Hematopoietic multipotent progenitor cell treated with erythropoietin and hydrocortisone succinate and interleukin-3 and kit ligand, for 17 days (in vitro differentiated cells): ENCODE measurements at places on chromosomes 2 and 18.

- DNase-seq: no peak
These were observed 320.1 kb downstream of the CYP26B1 start for GRCh38 chr2:71827524-71827901.

GRCh38 chr18:22106536-22107292 is 62.7 kb upstream of the GATA6 start:
- no peak for DNase-seq

DNA sequence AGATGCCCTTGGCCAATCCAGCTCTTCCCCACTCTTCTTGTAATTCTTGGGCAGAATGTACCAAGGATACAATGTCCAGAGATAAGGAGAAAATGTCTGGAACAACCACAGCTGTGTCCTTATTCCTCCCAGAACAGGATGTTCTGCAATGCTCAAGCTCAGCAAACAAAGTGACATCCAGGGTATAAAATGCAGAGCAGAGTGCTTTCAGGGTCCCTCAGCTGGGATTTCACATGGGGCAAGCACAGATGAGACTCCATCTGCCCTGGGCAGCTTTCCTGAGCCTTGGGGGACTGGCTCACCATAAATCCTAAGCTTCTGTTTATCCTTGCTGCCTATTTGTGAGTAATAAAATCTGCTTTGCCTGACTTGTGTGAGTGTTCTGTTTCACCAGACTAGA is 127.4 kb downstream of the VAPA start:
- DNase-seq: no peak

DNA sequence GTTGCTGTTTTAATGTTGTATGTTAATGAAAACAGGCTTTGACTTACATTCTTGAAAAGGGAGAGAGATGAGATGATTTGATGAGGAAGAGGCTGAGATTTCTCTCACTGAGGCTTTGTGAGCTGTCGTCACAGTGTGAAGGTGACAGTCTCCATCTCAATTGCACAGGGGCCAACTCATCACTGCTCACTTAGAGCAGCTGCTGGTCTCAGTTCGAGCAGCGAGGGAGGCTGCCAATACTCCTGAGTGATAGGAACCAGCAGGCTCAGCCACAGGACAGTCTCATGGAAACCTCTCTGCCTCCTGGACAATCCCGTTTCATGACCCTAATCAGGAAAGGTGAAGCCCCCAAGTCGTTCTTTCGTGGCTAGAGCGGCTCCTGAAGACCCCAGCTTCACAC is 170.7 kb upstream of the SOX11 start:
- no peak for DNase-seq

GRCh38 chr2:180063494-180064092 is 56.5 kb upstream of the CWC22 start:
- no peak for DNase-seq

DNA sequence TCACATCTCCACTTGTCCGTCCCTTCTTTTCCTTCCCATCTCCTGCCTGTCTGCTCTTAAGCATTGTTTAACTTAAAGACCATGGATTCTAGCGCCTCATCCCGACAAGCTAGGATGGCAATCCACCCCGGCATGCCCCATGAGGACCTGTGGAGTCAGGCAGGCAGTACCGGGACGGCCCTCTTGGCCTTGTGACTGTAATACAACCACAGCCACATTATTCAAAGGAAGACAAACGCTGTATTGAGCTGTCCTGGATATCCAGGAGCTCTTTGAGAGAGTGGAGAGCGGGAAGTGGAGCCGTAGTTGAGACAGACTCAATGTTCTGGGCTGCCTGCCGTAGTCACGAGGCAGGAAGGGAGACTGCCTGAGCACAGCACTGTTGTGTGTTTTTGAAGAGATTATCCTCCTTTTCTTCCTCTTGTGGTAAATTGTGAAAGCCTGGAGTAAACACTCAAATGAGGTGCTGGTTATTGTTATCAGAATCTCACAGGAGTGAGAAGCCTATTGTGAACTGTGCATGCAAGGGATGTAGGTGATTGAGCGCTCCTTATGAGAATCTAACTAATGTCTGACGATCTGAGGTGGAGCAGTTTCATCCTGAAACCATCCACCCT is 929.8 kb upstream of the CNTNAP5 start:
- no peak for DNase-seq

GRCh38 chr18:46810481-46811000 is 53.7 kb upstream of the ST8SIA5 start:
- no peak for DNase-seq

GRCh38 chr2:138440759-138441158 is 60.8 kb upstream of the SPOPL start:
- DNase-seq: no peak

DNA sequence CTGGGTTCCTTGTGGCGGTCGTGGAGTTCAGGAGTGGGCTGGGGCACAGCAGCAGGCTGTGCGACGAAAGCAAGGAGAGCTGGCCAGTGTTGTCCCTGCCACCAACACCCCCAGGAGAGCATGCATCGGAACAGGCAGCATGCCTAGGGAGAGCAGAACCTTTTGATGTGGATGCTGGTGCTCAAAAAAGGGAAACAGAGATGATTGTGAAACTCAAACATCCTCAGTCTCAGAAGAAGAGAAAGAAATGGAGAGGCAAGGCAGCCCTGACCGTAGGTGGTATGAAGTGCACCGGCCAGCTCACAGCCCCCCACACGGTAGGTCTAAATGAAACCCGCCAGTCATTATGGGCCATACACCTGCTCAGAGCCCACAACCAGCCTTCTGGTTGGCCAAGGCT is 253.4 kb downstream of the GBX2 start:
- no peak for DNase-seq

DNA sequence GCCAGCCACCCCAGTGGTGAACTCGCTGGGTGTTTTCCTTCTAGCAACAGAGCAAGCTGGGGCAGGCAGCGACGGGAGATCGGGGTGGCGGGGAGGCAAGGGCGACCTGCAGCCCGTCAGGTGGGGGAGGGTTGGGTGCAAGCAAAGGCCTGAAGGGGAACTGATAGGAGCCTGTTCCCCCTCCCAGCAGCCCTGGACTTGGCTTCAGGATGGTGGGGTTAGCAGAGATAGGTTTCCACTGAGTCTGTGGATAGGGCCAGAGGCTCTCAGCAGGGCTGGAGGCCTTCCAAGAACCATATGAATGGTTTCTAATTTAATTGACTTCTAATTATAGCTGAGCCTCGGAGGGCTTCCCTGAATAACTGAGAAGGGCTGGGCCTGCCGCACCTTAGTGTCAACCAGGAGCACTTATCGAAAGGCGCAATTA is 55.3 kb downstream of the EDAR start:
- no peak for DNase-seq

DNA sequence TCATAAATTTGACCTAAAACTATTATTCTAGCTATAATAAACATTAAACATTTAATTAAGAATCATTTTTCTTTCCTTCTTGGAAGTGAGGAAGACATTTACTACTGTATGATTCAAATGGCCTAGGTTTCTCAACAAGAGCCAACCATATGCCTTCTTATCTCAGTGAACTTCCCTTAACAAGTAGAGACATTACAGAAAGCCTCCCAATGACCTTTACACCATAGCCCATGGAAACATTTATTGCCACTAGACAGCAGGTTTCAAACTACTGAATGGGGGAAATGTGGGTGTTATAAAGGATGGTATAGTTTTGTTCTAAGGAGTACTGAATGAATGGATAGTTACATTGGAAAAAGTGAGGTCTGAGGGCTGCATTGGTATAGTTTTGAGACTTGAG is 349.4 kb upstream of the SPRED2 start:
- no peak for DNase-seq

DNA sequence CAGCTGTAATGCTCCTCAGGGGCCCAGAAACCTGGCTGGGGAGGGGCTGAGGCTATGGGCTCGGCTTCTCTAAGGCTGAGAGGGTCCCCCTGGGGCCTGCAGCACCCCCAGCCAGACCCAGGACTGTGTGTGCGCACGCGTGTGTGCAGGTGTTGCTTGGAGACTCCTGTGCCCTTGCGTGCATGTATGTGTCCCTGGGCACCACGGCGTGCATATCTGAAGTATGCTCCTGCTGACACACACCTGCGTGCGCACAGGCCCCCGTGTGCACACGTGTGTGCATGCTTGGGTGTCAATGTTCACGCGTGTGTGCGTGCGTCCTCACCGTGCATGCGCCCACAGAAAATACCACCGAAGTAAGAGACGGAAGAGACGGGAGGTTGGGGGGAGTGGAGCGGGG is 14.9 kb upstream of the ECEL1 start:
- no peak for DNase-seq

DNA sequence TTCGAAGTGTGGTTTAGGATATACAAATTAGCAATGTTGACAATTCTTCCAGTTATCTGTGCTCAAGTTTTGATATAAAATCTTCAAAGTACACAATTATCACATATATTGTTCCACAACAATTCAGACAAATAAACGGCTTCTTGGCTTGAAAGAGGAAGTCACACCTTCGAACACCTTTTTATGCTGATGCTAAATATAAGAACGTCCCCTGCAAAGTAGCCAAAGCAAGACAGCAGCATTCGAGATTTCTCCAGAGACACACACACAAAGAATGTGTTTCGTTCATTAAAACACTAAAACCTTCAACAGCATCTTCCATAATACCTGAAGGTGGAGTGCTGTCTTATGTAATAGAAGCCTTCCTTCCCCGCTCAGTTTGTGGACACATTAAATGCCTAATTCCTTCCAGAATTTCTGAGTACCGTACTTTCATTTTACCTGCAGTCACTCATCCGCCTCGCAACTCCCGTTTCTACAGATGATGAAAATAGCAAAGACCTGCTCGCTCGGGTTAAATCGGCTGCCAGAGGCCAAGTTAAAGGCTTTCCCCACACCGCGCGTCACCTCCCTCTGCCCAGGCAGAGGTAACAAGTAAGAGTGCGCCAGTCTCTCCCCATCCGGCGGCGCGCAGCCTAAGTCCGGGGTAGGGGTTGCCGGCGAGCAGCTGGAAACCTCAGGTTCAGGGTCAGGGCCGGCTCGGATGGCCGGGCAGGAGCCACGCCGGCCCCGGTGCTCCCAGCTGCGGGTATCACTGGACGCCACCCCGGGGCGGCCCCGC is 847 bp downstream of the SERPINE2 start:
- DNase-seq: no peak

DNA sequence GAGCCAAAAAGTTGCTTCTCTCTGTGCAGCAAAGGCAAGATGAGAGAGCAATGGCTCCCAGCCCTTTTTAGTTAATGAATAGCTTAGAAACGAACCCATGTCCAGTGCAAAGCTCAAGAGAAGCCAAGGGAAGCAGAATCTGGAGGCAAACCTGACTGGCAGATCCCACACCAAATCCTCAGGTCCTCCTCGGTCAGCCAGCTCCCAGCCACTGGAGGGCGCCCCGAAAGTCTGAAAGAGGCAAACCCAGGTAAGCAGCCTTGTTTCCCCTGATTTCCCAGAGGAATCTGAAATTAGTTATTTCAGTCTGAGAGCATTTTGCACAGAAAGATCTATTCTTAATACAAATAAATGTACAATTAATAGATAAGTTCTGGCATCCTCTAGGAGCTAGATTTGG is 71.3 kb upstream of the PID1 start:
- no peak for DNase-seq

GRCh38 chr2:37370666-37371065 is 26.2 kb downstream of the QPCT start:
- no peak for DNase-seq

- no peak for DNase-seq
These were observed 273.7 kb upstream of the KLHL29 start for GRCh38 chr2:23111263-23111662.

GRCh38 chr2:11677136-11678055 is 7.4 kb upstream of the NTSR2 start:
- no peak for DNase-seq
